Posterior vena cava (tissue), 2 donors: ENCODE measurements at places on chromosomes 2 and 18.

DNA sequence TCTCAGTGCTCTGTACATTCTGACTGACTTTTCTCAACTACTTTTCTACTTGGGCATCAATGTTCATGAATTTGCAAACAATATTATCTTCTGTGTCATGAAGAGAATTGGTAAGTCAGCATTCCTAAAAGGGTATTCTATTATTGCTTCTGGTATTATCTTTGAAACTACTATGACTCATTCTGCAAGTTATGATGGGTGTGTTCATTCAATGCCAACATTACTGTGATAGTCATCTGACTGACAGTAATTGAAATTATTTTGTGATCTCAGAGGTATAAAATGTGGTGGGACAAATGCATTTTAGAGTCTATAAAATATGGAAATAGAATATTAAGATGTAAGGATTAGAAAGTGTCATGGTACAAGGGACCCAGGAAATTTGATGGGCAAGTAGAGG lies 736.0 kb upstream of the CELF4 start:
- DNase-seq: no peak

GRCh38 chr2:140472676-140473075 lies 1658.1 kb downstream of the LRP1B start:
- DNase-seq: no peak

- no peak for DNase-seq
These were observed 27.1 kb downstream of the SRBD1 start for GRCh38 chr2:45583977-45584376.

GRCh38 chr2:12451726-12452125 lies 265.0 kb upstream of the TRIB2 start:
- DNase-seq: no peak

DNA sequence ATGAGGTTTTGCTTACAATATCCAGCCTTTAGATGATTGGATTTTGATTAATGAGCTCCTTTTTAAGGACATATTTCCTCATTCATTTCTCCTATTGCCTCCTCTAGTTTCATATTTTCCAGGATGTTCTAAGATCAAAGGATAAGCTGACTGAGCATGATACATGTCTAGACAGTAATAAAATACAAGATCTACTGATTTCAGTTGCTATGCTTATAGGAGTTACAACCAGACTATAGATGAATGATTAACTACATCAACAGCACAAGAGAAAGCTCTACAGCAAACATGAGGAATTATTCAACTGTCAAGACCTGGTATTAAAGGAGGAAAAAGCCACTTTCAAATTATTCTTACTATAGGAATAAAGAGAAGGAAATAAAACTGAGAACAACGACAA lies 85.0 kb upstream of the LINC00305 start:
- DNase-seq: no peak

DNA sequence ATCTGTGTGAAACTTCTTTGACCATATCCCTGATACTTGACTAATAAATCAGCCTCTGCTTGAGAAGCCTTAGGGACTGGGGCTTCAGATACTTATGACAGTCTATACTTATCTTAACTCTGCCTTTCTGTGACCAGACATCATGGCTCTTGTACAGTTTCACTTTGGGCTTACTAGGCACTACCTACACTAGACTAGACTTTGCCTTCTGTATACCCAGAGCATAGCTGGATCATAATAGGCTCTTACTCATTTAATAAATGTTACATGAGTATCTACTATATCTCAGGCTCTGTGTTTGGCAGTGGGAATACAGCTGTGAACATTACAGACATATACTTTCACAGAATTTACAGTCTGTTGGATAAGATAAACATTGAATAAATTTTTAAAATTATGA lies 9.0 kb downstream of the UGP2 start:
- DNase-seq: no peak

GRCh38 chr18:7470503-7470902 lies 96.6 kb upstream of the PTPRM start:
- no peak for DNase-seq

GRCh38 chr2:5521461-5521860 lies 170.7 kb upstream of the SOX11 start:
- DNase-seq: no peak

GRCh38 chr2:25445464-25445863 lies 103.7 kb upstream of the DNMT3A start:
- no peak for DNase-seq

DNA sequence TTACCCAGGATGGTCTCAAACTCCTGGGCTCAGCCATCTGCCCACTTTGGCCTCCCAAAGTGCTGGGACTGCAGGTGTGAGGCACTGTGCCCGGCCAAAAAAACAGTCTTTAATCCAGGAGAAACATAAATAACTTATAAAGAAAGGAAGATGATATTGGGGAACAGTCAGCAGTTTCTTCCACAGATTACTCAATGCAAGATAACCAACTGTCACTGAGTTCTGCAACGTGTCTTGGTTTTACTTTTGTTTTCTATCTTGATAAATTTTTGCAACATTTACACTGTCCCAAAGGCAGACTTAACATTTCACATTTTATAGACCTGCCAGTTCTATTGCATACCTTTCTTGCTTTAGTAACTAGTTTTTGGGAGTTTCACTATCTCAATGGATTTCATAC lies 71.1 kb downstream of the ANKRD44 start:
- no peak for DNase-seq

GRCh38 chr18:1361936-1362335 lies 457.3 kb downstream of the ADCYAP1 start:
- no peak for DNase-seq

GRCh38 chr2:175005733-175006264 lies 618 bp upstream of the CHN1 start:
- DNase-seq: no peak

DNA sequence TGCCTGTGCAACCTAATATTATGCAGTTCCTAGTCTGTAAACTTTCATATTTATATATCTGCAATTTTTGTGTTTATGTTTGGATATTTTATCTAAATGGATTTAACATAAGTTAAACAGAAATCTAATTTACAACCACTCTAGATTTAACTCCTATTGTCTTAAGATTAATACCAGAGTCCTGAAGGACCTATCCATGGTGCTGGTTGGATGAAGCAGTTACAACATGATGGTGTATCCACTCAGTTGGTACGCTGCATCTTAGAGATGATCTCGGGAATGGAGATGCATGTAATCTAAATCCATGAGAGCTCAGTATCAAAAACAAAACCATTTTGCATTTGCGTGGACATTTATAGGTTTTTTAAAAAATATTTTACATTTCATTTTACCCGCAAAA lies 745.9 kb upstream of the SLC8A1 start:
- no peak for DNase-seq

GRCh38 chr2:234912437-234912836 lies 39.4 kb upstream of the SH3BP4 start:
- no peak for DNase-seq

- DNase-seq: no peak
These were observed 143.2 kb downstream of the DDX1 start for GRCh38 chr2:15734674-15735483.

DNA sequence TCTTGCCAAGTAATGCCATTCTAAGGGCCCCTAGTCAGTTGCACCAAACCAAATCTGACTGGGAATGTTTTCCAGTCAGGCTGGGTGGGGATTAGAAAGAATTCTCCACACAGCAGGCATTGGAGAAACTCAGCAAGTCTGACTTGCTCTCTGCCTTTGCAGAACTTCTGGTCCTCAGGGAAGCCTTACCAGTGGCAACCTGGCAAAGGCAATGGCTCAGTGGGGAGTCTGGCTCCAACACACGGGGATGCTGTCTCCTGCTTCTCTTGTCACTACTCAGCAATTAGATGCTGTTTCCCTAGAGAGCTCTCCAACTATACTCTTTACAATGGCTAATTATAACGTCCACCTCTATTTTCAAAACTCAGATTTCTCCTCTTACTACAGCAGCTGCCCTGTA lies 810.7 kb downstream of the LRRTM4 start:
- DNase-seq: no peak

DNA sequence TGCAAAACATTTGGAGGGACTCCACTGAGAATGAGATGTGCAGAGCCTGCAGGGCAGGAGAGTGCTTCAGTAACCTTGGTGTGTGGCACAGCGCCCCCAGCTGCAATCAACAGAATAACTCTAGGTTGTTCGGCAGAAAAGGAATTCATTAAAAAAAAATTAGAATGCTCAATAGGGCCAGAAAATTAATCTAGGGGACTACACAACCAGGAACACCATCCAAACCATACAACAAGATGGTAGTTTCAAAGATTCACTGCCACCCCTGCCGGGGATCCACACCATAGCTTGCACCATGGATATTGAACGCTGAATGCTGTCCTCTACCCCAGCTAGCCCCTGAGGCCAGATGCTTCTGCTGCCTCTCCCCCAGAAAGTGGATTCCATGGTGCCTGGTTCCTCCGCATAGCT lies 50.1 kb downstream of the THUMPD2 start:
- no peak for DNase-seq

DNA sequence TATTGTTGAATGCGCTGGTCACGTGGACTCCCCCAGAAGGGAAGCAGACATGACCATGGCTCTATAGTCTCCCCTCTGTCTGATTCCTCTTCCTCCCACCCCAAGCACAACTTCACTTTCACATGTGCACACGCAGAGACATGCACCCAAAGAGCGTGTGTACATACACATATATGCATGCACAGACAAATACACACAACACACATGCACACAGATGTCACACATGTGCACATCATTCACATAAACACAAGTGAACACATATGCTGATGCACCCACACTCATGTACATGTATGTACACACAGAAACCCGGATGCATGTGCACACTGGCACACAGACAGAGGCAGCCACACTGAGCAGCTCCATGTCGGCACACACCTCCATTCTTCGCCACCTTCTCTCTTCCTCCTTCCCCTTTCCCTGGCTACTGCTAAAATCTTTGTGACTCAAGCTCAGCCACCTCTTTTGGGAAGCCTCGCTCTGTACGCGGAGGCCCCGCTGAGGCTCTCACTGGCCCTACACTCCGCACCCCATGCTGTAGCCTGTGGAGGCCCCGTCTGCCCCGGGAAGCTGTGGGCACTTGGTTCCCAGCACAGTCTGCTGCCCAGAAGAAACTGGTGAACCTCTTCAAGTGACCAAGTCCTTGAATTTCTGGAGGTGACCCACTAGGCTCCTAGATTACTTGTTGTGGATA lies 101.6 kb upstream of the TEX51 start:
- peak; percentile 58 for DNase-seq

GRCh38 chr18:4455113-4455811 lies at the start of gene DLGAP1:
DLGAP1 (minus strand) TSS chr18:4455307.
- DNase-seq: peak; percentile 80

GRCh38 chr18:50819027-50819727 lies 639 bp downstream of the MRO start:
- no peak for DNase-seq

DNA sequence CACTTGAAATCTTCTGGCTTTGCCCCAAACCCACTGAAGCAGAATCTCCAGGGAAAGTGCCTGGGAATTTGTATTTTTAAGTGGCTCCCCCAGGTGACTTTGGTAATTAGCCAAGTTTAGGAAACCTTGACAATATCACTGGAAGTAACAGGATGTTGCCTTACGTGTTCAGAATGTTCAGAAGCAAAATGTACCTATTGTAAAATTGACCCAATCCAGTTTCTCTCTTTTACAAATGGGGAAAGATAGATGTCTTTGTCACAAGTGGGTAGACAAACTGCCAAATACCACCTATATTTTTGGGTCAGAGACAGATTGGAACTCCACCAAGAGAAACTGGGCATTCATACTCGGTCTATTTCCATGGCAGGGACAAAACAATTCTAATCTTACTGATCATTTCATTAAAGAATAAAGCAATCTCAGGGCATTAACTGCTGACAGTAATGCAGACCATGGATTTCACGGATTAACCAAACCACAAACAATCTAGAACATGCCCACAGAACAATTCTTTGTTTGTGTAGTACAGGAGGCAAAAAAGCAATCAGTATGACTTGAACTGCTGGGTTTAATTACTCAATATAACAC lies 255.8 kb downstream of the ERBB4 start:
- no peak for DNase-seq

DNA sequence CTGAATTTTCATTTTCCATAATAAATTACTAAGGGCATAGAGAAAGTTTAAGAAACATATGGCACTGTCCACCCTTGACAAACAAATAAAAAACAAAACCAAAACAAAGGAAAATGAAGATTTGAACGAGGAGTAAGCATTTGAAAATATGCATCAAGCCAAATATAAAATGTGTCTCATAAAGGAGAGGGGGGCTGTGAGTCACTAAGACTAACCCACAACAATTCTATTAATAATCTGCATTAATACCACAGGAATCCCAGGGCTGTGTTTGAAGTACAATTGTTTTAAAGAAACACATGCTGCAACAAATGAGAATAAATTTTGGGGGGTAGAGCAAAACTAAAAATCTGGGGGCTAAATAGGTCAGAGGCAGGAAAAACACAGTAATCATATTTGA lies 53.8 kb upstream of the STK17B start:
- DNase-seq: no peak

DNA sequence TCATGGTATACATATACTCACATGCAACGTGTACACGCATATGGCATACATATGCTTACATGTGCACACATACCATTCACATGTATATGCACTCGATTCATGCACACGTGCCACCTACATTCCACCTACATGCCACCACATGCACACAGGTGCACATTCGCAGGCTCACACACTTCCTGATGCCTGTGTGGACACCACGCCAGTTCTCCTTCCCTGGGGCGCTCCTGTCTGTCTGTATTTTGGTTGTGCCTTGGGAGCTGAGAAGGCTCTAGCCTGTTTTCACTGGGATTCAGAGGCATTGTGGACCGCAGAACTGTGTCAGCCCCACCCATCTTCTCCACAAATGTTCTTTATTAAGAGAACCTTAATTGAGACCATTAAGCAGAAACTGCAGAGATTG lies 96.6 kb upstream of the CTDP1 start:
- no peak for DNase-seq

DNA sequence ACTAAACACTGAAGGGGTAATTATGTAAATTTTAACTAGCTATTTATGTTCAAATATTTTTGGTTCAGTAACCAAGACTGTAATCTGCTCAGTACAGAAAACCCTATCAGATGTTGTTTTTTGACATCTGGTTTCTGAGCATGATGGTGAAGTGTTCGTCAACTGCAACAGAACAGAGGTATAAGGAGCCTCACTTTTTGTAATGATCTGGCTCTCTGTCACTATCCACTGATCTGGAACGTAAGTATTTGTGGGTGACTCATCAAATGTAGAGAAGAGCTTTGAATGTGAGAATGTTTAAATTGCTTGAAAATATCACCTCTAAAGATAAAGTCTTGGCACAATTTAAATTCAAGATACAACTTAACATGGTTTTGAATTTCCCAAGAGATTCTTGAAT lies 213.6 kb upstream of the FAM98A start:
- DNase-seq: no peak
